ENCODE measurements at places on chromosomes 6 and 20.

DNA sequence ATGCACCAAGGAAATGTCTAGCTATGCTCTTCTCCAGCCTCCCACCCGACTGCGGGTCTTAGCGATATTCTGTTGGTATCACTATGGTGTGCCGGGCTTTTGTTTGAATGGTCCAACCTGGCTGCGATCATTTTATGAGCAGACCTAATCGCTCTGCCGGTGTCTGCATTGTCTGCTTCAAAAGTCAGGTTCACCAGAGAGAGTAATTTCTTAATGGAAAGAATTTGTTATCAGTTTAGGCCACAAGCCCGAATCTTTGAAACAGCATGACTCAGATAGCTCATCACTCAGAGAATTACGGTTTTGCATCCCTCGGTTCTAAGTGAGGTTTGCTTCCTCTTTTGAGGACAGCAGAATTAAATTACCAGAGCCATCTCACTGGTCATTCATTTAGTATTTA lies 521.0 kb upstream of the ARID1B start:
- no peak for DNase-seq

GRCh38 chr6:79712144-79712543 lies 81.0 kb downstream of the SH3BGRL2 start:
- DNase-seq, result no peak

DNA sequence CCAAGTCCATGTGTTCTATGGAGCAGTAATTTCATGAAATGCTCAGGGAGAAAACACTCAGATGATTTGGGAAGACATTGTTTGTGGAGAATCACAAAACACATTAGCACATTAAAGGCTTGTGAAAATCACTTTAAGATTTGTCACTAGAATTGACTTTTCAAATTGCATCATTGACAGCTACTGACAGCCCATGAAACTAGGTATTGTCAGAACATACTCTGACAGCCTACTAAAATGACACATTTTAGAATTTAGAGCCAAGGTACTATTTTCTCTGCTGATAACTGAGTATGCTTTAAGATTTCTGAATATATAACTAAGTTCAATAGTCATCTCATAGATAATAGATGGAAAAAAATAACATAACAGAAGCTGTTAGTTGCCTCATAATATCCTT lies 67.4 kb upstream of the FOXC1 start:
- DNase-seq, result no peak

- no peak for DNase-seq
These were observed 59.5 kb upstream of the NELFCD start for GRCh38 chr20:58921564-58921963.

GRCh38 chr6:11412011-11412424 lies 125.5 kb upstream of the TMEM170B start:
- no peak for DNase-seq

- no peak for DNase-seq
These were observed 33.0 kb upstream of the FOXC1 start for GRCh38 chr6:1576711-1577110.

DNA sequence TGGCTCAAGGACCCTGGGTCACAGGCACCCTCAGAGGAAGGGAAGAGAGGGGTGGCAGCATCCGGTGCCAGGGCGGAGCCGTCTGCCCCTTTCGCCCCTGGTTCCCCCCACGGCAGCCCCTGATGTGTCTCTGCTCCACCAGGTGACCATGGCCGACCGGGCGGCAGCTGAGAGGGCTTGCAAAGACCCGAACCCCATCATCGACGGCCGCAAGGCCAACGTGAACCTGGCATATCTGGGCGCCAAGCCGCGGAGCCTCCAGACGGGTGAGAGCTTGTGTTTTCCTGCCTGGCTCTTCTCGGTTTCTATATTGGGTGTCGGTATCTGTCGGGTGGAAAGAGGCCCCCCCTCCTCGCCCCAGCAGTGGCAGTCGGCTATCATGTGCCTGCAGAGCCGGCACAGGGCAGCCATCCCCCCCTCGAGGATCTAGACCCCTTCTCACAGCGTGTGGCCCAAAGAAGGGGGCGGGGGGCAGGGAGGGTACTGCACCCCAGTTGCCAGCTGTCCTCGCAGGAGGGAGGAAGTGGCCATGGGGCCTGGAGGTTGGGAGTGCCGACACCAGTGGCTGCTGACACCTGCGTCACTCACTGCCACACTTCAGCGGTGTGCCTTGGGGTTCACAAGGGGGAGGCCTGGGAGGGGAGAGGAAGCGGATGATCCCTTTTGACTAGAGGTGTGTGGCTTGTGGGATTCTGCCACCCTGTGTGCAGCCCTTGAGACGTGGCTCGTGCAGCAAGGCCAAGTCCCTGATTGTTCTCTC lies 1.5 kb downstream of the RBM38 start:
- no peak for DNase-seq

GRCh38 chr20:13927171-13927570 lies 63.2 kb downstream of the SEL1L2 start:
- no peak for DNase-seq

GRCh38 chr6:107228754-107229153 lies 113.4 kb upstream of the BEND3 start:
- no peak for DNase-seq

DNA sequence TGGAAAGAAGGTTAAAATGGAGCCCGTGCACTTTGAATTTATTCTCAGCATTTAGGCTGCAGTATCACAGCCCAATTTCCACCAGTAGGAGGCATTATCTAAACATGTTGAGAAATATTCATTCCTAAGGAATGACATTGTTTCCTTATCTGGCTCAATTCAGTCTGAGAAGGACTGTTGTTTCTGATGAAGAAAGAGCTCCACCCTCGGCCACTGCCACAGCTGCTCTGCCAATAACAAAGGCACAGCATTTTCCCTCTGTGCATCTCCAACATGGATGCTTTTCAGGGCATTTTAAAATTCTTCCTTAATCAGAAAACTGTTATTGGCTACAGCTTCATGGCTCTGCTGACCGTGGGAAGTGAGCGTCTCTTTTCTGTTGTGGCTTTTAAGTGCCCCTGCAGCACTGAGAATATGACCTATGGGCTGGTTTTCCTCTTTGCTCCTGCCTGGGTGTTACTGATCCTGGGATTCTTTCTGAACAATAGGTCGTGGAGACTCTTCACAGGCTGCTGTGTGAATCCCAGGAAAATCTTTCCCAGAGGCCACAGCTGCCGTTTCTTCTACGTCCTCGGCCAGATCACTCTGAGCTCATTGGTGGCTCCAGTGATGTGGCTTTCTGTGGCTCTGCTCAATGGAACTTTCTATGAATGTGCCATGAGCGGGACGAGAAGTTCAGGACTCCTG lies at the start of gene CALHM5:
Gene CALHM5 (plus strand): TSS at position 216 of the 687 bp plus-strand sequence. CDS start 58 bp downstream, at position 274.
- peak; percentile 48 for DNase-seq

DNA sequence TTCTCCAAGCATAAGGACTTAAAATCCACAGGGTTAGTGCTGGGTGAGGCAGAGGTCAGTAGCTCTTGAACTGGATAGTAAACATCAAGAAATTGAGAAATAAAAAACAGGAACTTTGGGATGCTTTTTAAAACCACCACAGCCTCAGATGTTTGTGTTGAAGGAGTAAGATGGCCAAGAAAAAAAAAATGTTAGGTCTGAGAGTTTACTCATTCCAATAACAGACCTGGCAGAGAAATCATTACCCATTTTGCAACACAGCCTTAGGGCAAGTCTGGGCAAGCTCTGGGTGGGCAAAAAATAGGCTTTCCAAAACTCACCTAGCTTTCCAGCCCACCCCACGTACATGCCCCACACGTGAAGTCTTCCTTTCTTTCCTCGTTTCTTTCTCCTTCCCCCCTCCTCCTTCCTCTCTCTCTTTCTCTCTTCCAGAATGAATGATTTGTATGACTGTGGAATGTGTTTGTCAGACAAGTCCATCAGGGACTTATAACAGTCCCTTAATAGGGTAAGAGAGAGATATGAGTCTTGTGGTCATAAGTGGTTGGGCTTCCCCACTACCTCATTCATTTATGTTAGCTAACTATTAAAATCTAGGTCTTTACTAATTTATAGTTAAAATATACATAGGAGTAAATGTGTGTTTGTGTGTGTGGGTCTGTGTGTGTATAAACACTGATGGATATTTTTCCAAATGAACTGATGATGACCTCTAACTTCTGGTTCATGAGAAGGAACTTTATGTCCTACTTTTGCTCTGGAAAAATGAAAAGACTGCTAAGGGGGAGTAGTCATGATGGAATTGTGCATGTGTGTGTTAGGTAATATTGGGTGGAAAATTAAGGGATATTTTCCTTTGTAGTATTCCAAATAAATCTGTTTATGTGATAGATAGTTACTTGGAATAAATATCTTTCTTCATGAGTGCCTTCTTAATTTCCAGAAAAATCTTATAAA lies 18.0 kb upstream of the DSE start:
- DNase-seq, result no peak

DNA sequence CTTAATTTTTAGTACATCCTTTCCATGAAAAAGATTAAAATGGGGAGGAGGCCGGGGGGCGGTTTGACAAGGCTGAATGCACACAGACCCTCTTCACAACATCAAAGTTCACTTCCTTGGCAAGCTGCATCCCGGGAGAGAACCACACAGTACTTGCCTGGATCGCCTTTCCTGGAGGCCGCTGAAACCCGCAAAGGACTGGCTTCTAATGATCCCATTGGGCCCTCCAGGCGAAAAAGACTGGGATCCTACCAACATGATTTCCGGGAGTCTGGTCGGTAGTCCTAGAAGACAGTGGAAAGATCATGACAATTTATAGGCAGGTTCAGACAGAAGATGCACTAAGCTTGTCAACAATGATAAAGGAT lies 60.2 kb downstream of the RIPOR2 start:
- no peak for DNase-seq

- peak; percentile 41 for DNase-seq
These were observed 143.8 kb downstream of the UNC5CL start for GRCh38 chr6:40894962-40895799.

DNA sequence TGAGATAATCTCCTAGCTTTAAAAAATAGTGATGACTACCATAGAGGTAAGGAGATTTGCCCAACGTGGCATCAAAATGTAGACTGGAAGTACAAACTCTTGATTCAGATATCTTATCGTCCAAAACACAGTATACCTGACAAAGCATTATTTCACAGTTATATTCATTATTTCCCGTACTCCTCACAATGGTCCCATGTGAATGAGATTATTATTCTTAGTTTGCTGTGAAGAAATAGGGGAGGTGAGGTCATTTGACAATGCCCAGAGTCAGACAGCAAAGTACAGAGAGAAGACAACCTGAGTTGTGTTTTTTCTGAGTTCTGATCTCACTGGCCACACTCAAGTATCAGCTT lies 1.2 kb upstream of the TFB1M start:
- peak; percentile 14 for DNase-seq

DNA sequence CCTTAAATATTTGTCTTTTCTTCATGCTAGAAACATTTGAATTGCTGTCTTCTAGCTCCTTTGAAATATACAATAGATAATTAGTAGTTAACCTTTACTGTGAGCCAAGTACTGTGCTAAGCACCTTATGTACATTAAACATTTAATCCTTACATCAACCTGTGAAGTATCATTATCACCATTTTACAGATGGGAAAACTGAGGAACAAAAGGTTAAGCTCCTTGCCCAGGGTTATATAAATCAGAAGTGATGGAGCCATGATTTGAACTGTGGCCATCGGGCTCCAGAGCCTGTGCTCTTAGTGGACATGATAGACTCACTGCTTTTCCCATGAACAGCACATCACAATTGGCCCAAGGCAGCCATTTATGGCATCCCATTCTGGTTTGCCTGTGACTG lies 140.9 kb downstream of the UNC5CL start:
- no peak for DNase-seq

DNA sequence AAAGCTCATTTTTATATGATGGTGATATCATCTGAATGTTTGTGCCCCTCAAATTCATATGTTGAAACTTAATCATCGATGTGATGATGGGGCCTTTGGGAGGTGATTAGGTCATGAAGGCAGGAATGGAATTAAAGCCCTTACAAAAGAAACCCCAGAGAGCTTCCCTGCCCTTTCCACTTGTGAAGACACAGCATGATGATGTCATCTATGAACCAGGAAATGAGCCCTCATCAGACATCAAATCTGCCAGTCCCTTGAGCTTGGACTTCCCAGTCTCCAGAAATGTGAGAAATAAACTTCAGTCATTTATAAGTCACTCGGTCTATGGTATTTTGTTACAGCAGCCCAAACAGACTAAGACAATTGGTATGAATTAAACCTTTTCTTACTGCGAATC lies 153.1 kb downstream of the MYB start:
- DNase-seq, result no peak

GRCh38 chr6:130853555-130854183 lies 26.5 kb downstream of the SMLR1 start:
- DNase-seq, result no peak

GRCh38 chr6:166586424-166587156 lies at the start of gene RAMACL:
RAMACL (minus strand) TSS chr6:166586678; CDS start chr6:166586477, 201 bp downstream.
- no peak for DNase-seq

DNA sequence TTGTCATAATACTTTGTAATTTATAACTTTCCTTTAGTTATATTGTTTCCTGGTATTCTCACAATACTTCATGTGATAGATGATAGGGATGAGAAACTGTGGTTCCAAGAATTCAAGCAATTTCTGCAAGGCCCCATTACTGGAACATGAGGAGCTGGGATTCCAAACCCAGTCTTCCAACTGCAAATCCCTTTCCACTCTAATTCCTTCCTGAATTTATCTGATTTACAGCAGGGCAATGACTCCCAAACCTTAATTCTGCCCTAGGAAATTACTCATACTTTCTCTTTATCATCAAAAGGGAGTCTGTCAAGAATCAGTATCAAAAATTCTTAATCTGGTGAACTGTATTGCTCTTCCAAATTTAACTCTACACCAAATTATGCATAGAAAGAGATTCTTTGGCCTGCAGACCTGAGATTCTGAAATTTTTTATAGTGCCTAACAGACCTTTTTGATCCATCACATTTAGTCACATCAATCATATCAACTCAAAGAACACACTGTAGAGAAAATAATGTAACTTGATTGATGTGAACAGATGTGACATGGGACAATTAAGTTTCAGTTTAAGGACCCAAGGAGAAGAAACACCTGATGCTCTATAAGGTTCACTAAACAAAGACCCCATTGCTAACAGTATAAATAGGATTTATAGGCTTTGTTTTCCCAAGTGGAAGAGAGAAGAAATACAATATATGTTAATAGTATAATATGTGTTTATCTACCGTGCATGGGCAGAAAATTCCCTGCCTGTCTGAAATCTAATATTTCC lies 41.5 kb upstream of the GJA1 start:
- no peak for DNase-seq

DNA sequence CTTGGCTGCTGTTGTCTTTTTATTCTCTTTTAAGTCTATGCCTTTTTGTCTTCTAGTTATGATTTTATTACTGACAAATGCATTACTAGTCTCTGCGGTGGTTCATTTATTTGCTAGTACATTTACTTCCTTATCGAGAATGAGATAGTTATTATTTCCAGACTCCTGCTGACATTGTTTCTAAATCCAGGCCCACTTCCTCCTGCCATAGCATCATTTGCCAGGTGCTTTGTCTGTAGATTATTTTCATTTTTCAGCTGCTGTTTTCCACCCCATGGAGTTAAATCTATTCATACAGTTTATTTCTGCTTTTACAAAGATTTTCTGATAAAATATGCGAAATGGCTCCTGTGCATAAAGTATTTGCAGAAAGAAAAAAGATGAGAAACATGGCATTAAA lies 459.7 kb downstream of the MMUT start:
- DNase-seq, result no peak

GRCh38 chr6:50962213-50962759 lies 143.6 kb downstream of the TFAP2B start:
- no peak for DNase-seq

All from pons (tissue), 1 donor.